ENCODE measurements at places on chromosomes 12 and 14.

DNA sequence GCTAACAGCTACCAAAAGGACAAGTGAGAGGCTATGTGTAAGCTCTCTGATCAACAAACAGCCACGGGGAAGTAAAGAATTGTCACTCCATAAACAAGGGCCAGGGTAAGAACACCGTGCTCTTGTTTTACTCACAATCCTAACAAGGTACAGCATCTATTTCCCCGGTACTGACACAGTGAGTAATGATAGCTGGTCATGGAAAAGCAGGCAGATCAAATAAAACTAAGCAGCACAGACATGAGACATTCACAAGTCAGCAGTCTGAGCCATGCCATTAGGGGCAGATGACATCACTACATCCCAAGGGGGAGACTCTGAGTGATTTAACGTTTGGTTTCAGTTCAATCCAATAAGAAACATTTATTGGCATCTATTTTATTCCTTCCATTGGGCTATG, 54.4 kb downstream of the ARL6IP4 start:
- DNase-seq, result no peak

DNA sequence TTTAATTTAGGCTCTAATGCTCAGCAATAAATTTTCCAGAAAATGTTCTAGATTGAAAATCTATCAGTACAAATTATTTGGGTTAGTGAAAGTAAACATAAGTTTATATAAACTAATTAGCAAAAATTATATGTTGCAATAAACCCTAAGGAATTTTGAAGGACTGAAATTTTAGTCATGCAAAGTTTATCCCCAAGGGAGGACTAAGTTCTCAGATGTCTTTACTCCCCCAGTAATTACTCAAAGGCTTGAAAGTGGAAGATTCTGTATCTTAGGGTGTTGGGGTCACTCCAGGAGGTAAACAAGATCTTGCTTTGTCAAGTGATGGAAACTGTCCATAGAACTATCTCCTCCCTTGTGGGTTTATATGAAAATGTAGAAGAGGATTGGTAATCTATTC, 183.7 kb downstream of the AKAP6 start:
- no peak for DNase-seq

DNA sequence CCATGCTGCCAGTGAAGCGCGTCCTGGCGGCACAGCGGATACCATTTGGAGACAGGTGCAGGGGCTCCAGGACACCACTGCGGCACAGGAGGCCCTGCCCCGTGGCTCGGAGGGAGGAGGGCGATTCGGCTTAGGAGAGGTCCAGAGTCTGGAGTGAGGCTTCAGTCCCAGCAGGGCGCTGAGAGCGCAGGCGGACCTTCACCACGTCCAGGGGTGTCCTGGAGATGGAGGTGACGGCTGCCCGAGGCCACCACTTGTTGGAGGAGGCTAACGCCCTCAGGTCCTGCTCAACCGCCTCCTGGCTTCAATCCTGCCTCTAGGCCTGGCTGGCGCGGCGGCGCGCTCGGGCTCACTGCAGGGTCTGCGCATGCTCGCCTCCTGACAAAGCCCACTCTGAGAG, 45.7 kb downstream of the EIF2S3B start:
- no peak for DNase-seq

GRCh38 chr12:97637770-97638169, 175.2 kb downstream of the RMST start:
- DNase-seq, result no peak

DNA sequence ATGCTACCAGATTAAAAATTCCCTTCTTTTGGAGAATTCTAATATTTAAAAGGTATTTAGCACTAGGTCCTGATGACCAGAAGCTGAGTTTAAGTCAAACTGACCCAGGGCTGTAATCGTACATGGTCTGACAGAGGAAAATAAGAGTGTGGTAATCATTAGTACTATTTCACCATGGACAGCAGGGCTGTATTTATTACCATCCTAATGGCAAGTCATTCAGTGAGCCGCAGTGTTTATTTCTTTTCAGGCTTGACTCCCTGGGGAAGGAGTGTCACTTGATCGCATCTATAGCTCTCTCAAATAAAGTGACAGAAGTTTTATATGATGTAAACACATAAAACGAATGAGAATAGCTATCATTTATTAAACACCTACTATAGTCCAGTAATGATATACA, 261.8 kb downstream of the BTG1 start:
- no peak for DNase-seq

- no peak for DNase-seq
These were observed 113.2 kb downstream of the RBM19 start for GRCh38 chr12:113852695-113853490.

DNA sequence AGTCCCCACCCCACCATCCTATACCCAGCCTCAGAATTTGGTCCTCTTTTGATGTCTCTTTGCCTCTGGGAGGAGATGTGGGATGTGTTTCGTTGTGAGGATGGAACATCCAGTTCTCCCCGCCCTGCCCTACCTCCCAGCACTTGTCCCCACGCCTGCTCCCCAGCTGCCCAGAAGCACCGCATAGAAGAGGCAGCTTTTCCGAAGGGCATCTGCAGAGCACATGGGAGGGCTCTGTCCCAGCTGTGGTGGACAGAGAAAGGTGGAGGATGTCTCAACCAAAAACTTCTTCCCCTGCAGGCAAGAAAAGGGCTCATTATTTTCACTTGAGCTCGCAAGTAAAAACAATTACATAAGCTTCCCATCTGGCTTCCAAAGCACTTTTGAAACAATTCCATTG, 302.6 kb downstream of the PCNX1 start:
- DNase-seq, result no peak

DNA sequence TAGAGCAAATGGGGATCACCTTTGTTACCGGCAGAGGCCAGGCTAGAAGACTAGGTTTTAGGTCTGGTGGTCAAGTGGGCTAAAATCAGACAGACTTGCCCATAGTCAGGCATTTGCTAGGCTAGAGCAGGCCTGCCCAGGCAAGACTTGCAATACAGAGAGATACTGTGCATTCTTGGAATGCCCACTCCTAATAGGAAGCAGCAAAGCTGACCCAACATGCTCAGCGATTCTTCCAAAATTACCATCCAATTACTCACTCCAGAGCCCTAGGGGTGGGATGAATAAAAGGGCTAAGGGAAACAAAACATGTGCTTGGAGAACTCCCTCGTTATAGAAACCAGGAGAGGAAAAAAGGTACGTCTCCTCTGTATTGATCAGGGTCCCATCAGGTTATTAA, 187.8 kb upstream of the AMIGO2 start:
- DNase-seq, result no peak

DNA sequence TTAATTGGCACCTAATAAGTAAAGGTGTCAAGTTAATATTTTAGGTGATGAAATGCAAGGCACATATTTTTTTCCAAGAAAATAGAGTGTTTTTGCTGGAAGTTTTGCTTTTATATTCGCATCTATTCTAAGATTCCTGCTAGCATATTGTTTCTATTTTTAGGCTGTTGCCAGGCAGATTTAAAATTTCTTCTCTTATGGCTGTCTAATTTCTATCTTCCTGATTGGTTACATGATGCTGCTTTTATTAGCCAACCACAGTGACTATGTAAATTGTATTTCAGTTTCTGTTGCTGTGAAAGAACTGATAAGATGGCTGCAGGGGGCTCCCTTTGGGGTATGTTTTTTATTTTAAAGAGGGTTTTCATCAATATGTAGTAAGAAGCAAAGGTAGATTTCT, 42.7 kb downstream of the ATF7IP start:
- no peak for DNase-seq

- DNase-seq, result no peak
These were observed 614.9 kb downstream of the VRK1 start for GRCh38 chr14:97411938-97412612.

GRCh38 chr14:59187802-59188460, 536 bp upstream of the DAAM1 start:
- DNase-seq, result peak; percentile 6

DNA sequence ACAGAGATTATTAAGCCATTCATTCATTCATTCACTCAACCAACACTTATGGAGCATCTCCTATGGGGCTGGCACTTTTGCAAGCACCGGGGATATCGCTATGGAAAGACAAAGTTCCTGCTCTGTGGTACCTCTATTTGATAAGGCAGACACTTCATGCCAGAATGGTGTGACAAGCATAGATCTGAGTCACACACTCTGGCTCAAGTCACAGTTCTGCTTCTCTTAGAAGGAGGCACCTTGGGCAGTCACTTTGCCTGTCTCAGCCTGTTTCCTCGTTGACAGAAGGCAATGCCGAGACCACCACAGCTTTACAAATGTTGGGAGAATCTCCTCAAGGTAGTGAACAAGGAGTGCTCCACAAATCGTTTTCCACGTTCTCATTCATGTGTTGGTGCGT, 205.2 kb downstream of the SLC41A2 start:
- DNase-seq, result no peak

- DNase-seq, result no peak
These were observed 128.1 kb downstream of the SLC25A47 start for GRCh38 chr14:100451264-100451663.
